CD8-positive, alpha-beta T cell (primary cell): ENCODE measurements at places on chromosomes 6 and 20. TPM values are rescaled to one million over a fixed set of nuclear protein-coding genes. Genes with fewer than 3 reads are reported as not detected.

- DNase-seq, result no peak
Measured at GRCh38 chr6:25035512-25036435, 100.0 kb upstream of the RIPOR2 start.

DNA sequence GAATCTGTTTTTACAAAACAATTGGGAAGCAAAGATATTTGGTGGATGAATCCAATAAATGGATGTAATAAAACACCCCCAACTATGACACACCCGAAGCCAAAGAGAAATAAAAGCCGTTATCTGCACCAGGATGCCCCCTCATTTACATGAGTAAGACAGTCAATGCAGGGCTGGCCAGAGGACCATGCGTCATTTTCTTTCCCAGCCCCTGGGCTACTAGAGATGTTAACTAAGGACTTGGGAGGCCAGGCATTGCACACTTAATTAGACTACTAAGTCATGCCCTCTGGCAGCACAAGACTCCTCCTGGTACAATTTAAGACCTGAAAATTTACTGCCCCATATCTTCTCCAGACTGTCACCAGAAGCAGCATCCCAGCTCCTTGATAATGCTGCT is 3.2 kb downstream of the LEMD2 start:
- DNase-seq, result no peak

DNA sequence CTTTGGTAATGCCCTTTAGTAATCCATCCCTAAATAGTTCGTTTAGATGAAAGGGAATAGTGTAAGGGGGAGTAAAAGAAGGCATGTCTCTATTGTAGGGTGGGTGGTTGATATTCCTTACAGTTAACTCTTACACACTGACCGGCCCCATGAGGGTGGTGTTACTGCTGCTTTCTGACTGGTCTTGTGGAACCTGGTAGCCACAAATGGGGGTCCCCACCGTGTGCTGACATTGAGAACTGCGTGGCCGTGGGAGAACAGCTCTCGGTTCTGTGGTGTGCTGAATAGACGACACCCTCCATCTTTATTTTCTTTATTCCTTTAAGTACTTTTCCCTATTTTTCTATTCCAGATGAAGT is 19.3 kb downstream of the MRAP2 start:
- no peak for DNase-seq

GRCh38 chr6:112268654-112269053 is 14.3 kb upstream of the LAMA4 start:
- DNase-seq, result no peak

INSM1 gene
- not detected for total RNA-seq

DNA sequence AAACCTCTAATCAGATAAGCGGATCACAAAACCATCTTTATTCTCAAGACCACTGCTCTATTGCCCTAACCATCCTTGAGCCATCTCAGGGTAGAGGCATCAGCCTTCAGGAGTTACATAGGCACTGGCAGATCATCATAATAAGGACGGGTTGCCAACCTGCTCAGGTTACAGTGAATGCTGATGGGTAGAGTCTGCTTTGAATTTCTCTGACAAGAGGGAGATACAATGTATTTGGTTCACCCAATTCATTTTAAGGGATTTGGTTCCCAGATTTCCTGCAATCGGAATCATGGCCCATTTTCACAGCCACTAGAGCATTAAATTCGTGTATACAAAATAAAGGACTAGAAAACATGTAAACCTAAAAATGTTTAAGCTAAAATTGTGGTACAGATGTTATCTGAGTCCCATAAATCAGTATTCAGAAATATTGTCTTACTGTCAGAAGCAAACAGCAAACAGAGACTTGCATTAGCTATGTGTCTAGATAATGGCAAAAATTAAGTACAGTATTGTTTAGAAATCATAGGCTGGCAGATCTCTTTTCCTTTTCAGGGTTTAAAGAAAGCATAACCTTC is 41.9 kb upstream of the TMEM170B start:
- no peak for DNase-seq

GRCh38 chr6:88872962-88873361 is 90.5 kb downstream of the RNGTT start:
- no peak for DNase-seq

TBC1D22B gene
- 6.8 TPM for total RNA-seq

ISM1 gene
- 0.28 TPM for total RNA-seq

LINC00237 gene
- total RNA-seq, result not detected

DNA sequence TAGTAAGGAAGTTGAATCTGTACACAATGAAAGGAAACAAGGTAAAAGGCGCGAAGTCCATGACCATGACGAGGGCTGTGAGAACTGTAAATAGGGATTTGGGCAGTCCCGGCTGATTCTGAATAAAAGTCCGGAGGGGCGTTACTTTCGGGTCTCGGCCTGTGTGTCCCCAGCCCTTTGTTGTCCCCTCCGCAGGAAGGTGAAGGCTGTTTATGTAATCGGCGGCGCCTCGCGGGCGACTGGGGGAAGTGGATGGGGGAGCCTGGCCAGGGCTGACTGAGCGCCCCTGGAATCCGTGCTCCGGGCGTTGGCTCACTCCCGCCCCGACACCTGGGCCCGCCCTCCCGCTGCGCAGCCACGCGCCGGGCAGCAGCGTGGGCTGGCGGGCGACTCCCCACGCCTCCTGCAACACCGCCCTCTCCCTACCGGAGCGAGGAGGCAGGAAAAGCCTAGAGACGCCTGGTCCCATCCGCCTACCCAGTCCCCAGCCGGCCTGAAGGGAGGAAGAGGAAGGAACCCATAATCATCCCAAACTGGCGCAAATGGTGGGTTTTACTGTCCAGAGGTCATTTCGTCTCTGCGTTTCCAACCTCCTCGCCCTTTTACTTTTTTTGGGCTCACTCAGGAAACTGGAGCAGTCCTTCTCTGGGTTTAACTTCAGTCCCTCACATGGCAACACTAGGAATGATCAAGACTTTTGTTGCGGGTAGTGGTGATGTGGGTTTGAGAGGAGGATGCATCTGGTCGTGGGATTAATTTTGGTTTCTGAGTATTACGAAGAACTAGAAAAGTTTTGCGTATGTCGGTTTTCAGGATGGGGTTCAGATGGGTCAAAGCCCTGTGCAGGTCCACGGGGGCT is 12.1 kb downstream of the TRIM31 start:
- peak; percentile 52 for DNase-seq

DNA sequence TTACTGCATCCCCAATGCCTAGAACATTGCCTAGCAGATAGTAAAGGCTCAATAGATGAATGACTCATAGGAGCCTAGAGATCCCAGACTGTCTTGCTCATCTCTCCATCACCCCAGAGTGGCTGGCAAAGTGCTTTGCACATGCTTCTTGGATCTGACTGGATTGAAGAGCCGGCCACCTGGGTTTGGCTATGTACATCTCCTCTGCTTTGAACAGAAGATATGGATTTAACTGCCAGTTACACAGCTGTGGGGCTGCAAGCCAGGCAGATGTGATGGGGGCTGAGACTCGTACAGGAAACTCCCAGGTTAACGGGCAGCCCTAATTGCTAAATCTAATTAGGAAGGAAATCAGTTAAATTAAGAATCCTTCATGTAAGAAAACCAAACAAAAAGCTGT is 28.6 kb downstream of the MYLIP start:
- no peak for DNase-seq

DNA sequence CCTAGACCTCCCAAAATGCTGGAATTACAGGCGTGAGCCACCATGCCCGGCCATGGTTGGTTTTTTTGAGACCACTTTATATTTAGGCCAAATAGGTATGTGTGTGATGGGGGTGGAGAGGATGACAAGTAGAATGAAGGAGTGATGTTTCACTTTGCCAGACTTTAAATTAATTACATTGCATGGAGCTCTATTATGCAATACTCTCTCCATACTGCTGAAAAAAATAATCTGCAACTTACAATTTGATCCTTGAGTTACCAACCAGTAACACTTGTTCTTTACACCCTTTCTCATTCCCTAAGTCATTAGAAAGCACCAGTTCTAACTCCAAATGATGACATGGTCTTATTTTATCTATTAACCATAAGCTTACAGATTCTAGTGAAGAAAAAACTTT is 26.8 kb downstream of the GINM1 start:
- DNase-seq, result no peak

DNA sequence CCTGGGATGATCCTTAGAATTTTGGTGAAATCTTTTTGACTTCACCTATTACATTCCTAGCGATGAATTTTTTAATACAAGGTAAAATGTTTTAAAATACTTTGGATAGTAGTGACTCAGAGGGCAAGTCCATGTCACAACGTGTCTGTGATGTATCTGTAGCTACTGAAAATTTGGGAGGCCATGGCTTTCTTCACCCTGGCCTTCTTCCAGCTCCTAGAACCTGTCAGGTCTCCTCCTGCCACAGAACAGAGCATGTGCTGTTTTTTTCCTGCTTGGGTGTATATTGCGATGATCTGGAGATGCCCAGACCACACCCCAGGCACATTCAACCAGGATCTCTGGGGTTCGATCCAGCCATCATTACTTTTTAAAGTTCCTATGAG is 194.4 kb downstream of the BTBD3 start:
- no peak for DNase-seq

- DNase-seq, result no peak
Measured at GRCh38 chr20:16904751-16905150, 156.6 kb downstream of the OTOR start.

GRCh38 chr6:120320481-120321162 is 971.1 kb upstream of the MAN1A1 start:
- no peak for DNase-seq

DNA sequence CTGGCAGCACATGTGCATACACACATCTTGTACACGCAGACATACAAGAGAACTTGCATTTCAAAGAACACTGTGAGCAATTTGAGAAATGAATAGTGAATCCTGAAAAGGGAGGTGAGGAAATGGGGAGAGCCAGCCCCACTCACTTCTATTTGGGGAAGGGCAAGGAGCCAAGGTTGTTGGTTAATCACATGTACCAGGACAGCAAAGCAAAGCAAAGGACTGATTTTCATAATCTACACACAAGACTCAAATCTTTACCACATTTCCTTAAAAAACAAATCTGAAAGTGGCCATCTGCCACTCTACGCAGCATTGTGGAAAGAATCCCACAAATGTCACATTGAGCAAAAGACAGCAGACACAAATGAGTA is 35.0 kb upstream of the KIF16B start:
- no peak for DNase-seq

GRCh38 chr6:99611148-99611547 is 4.5 kb downstream of the PRDM13 start:
- no peak for DNase-seq

MYL9 gene
- not detected for total RNA-seq

- no peak for DNase-seq
Measured at GRCh38 chr6:84606860-84607259, 157.5 kb downstream of the TBX18 start.

MPIG6B gene
- total RNA-seq, result 0.49 TPM

- DNase-seq, result no peak
Measured at GRCh38 chr6:44921798-44922197, 406.3 kb upstream of the RUNX2 start.

- DNase-seq, result no peak
Measured at GRCh38 chr6:35168461-35168861, 27.3 kb upstream of the TCP11 start.

KIF13A gene
- 0.33 TPM for total RNA-seq

NOL7 gene
- 71.1 TPM for total RNA-seq
